Activated CD8-positive, alpha-beta memory T cell treated with anti-CD3 and anti-CD28 coated beads for 1 hour (primary cell): ENCODE measurements at places on chromosomes 1 and 21.

GRCh38 chr1:117567435-117567834 is 38.4 kb upstream of the TENT5C start:
- DNase-seq, result no peak

GRCh38 chr1:221350091-221350490 is 391.8 kb downstream of the DUSP10 start:
- no peak for DNase-seq

DNA sequence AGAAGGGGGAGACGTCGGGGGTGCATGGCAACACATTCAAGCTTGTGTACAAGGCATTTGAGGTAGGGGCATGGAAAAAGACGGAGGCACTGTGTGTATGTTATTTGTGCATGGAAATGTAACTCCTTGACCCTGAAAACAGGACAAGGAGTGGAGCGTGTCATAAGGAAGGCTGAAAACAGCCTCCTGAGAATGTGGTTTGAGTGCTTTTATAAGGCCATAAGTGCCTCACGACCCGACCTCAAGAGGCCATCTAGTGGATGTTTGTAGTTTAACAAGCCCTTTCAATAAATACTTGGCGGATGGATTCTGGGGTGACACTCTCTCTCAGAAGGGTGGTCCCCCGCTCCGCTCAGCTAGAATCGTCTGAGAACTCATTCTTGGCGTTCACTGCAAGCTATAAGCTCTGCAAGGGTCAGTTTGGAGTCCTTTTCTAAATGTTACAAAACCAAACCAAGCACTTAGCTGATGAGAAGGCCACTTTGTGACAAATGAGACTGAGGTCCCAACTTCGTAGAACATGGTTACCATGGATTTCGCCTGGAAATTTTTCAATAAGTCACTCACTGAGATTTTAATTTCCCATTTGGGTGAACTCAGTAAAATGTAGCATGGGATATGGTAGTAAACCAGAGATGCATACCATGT is 38.8 kb upstream of the CLCA4 start:
- DNase-seq, result no peak

DNA sequence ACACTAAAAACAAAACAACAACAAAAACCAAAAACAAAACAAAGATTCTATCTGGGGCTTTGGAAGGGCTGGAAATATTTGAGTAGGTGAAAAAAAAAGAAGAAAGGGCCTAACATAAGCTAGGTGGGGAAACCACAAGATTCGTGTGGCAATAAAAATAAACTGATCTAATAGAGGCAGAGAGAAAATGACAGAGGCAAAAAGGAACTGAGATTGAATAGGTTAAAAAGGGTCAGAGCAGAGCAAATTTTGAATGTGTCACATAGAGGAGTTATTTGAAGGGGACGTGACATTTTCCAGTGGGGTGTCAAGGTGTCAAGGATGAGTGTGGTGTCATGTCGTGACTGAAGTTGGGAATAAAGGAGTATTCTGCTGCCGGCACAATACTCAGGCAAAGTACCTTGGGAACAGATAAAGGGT is 65.2 kb upstream of the RALGPS2 start:
- DNase-seq, result no peak

- DNase-seq, result no peak
These were observed 27.8 kb downstream of the PIGM start for GRCh38 chr1:160004001-160004400.

GRCh38 chr1:89465201-89465600 is 59.4 kb upstream of the LRRC8B start:
- no peak for DNase-seq

DNA sequence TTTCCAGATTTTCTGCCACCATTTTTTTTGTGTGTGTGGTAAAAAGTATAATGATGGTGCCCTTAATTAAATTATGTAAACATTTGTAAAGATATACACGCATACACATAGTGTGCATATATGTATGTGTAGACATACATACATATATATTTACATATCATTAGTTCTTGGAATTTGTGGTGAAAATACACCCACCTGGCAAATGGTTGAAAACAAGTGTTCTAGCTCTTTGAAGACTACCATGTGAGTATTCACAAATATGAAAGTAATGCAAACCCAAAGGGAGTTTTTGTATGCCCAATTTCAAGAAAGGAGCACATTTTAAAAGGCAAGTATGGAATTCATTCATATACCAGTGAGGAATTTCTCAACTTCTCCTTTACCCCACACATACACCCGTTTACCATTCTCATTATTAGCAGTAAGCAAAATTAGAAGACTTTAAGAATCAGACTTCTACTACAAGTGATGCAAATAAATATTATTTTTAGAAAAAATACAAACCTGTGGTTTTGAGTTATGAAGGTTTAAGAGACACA is 8.0 kb downstream of the RABGAP1L start:
- DNase-seq, result no peak

- no peak for DNase-seq
These were observed 38.8 kb downstream of the PLXNA2 start for GRCh38 chr1:208205216-208206013.

GRCh38 chr1:114618606-114619005 is 37.2 kb upstream of the BCAS2 start:
- no peak for DNase-seq

- DNase-seq, result no peak
These were observed 15.9 kb upstream of the IFNAR1 start for GRCh38 chr21:33308586-33309490.

DNA sequence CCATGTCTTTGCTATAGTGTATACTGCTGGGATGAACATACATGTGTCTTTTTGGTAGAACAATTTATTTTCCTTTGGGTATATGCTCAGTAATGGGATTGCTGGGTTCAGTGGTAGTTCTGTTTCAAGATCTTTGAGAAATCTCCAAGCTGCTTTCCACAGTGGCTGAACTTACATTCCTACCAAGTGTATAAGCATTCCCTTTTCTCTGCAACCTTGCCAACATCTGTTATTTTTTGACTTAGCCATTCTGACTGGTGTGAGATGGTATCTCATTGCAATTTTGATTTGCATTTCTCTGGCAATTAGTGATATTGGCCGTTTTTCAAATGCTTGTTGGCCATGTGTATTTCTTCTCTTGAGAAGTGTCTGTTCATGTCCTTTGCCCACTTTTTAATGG is 37.5 kb upstream of the ANGPTL1 start:
- no peak for DNase-seq

DNA sequence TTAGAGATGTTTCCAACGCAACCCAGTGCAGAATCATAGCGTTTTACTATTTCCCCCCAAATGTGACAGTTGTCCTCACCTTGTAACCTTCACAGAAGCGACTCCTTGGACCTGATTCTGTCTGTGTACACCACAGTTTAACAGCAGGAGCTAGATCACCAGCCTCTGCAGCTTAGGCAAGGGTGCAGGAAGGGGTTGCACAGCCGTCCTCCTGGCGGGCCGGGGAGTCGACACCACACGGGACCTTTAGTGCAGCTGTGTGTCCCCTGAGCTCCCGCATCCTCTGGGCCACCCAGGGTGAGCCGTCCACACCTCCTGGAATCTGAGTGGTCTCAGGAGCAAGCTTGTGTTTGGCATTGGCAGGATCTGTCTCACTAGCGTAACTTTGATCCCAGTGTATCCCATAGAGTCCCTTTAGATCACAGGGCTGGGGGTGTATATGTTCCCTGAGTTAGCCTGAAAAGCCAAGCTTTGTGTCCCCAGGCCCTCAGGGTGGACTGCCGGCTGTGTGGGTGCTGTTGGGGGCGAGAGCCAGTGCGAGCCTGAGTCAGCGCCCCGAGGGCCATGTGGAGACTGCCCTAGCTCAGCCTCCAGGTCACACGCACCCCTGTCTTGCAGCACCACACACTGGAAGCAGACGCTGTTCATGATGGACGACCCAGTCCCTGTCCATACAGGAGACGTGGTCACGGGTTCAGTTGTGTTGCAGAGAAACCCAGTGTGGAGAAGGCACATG is 27.5 kb downstream of the PRMT2 start:
- DNase-seq, result no peak

GRCh38 chr1:147204080-147204479 is 21.1 kb downstream of the FMO5 start:
- DNase-seq, result no peak

- DNase-seq, result no peak
These were observed 236.3 kb downstream of the SIPA1L2 start for GRCh38 chr1:232393444-232394146.

DNA sequence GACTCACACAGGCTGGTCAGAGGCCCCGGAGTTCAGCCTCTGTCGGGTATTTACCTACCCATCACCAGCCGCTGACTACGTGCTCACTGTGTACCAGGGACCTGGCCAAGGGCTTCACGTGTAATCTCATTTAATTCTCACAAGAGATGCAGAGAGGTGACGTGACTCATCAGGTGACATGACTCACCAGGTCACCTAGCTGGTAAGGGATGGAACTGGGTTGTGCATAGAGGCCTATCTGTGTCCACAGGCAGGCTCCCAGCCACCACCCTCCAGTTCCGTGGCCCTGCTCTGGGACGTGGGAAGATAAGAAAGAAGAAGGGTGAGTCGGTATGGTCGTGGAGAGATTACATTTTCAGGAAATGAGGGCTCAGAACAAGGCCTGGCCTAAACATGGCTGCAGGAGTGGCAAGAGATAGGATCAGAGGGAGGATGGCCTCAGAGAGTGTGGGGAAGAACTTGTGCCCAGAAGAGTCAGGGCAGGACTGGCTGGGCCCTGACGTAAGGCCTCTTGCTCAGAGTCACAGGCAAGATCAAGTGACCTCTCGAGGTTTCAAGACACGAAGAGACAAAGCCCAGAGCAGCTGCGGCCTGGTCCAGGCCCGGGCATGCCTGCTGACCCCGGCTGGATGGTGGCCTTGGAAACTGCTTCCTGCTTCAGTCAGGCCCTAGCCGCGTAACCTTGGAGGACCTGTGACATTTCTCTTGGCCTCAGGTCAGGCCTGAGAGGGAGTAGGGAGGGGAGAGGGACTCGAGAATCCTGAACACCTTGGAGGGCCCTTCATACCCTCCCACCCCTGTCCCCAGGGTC is 52.7 kb upstream of the WASF2 start:
- no peak for DNase-seq

DNA sequence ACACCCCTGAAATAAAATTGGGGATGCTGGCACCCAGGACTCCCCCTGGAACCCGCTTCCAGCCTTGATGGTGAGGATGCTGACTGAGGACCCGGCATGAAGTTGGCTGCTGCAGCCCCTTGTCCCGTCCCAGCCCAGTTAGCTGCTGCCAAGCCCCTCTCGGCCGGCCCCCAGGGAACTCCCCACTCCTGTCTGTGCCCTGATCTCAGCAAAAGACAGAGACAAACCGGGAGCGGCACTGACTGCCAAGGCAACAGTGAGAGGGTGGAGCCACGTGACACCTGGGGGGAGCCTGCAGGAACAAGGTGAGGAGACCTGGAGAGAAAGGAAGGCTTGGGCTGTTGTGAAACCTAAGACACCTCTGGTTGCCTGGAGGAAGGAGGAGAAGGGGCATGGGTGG is 24.7 kb downstream of the CASZ1 start:
- DNase-seq, result no peak
